ENCODE measurements at places on chromosomes 12 and 14.

- no peak for DNase-seq
Measured at GRCh38 chr14:90839024-90839888, 23.0 kb upstream of the TTC7B start.

DNA sequence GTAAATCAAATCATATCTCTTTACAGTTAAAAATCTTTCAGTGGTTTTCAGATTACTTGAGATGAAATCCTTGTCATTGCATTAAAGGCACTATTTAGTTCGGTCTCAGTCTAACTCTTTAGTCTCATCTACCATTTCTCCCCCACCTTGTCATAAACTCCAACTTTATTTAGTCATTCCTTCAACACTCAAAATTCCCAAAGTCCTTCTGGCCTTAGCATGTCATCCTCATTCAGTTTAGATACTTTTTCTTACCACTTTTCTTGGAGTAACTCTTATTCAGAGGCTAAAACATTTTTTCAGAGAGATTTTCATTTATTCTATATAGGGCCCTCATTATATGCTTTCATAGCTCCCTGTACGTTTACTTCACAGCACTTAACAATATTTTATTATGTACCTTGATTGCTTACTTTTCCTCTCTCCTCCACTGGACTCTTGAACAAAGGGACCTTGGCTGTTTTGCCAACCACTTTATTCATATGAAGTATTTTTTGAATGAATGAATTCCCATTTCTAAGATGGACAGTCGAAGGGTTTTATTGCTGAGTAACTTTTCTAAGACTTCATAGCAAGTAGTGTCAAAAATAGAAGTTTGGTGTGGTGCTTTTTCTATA lies 12.8 kb downstream of the USP15 start:
- DNase-seq: no peak

- DNase-seq: peak; percentile 18
Measured at GRCh38 chr14:64788706-64789105, 84.5 kb downstream of the PLEKHG3 start.

GRCh38 chr12:55931317-55931779 lies 386 bp downstream of the DGKA start:
- no peak for DNase-seq

DNA sequence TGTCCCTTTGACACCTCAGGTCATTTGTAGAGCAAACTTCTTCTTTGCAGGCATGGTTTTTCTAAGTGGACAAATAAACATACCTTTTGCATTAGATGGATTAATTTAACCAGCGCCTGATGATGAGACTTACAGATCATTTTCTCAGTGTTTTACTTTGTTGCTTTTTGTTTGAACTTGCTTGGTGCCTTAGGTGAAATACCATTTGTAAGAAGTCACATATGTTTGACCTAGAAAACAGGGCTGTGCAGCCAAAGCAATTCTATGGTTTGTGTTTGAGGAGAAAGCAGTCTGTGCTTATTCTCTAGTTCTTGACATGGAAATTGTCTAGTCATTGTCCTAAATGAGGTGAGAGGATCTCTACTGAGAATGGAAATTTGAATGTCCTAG lies 111.1 kb downstream of the DIP2B start:
- no peak for DNase-seq

- DNase-seq: no peak
Measured at GRCh38 chr12:40156021-40156764, 50.3 kb upstream of the SLC2A13 start.

- DNase-seq: no peak
Measured at GRCh38 chr12:32534698-32535097, 135.3 kb downstream of the FGD4 start.

DNA sequence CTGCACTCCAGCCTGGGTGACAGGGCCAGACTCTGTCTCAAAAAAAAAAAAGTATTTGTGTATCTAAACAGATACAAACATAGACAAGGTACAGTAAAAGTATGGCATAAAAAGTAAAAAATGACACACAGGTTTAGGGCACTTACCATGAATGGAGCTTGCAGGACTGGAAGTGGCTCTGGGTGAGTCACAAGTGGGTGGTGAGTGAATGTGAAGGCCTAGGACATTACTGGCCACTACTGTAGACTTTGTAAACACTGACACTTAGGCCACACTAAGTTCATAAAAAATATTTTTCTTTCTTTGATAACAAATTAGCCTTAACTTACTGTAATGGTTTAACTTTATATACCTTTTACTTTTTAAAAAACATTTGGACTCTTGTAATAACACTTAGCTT lies 38.0 kb upstream of the EIF5 start:
- no peak for DNase-seq

GRCh38 chr12:10397296-10397695 lies 7.5 kb upstream of the KLRK1 start:
- DNase-seq: no peak

- DNase-seq: no peak
Measured at GRCh38 chr14:68464711-68465110, 328.2 kb downstream of the ZFP36L1 start.

GRCh38 chr12:48775991-48776649 lies 12.8 kb downstream of the ADCY6 start:
- DNase-seq: no peak

DNA sequence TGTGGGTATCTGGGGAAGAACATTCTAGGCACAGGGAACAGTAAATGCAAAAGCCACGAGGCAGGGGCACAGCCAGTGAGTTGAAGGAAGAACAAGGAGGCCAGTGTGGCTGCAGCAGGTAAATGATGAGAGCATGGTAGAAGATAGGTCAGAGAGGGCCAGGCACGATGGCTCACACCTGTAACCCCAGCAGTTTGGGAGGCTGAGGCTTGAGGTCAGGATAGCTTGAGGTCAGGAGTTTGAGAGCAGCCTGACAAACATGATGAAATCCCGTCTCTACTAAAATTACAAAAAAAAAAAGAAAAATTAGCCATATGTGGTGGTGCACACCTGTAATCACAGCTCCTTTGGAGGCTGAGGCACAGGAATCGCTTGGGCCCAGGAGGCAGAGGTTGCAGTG lies 86.7 kb upstream of the ESRRB start:
- DNase-seq: no peak

DNA sequence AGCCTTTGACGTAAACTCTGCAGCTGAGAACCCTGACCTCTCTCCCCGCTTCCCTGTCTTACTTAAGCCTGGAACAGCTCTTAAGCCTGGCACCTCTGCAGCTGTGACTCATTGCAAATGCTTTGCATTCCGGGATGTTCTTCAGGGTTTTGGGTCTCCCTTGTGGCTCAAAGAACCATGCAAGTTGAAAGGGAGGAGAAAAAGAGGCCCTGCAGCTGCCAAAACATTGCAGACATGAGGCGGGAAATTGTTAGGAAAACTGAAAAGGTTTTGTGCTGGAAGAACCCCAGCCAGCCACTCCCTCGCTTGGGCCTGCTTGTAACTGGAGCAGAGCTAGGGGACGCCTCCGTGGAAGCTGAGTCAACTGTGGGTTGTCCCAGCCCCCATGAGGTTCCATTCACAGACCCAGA lies 60.2 kb upstream of the FERMT2 start:
- peak; percentile 96 for DNase-seq

GRCh38 chr12:24491968-24492367 lies 456.9 kb downstream of the BCAT1 start:
- DNase-seq: no peak

DNA sequence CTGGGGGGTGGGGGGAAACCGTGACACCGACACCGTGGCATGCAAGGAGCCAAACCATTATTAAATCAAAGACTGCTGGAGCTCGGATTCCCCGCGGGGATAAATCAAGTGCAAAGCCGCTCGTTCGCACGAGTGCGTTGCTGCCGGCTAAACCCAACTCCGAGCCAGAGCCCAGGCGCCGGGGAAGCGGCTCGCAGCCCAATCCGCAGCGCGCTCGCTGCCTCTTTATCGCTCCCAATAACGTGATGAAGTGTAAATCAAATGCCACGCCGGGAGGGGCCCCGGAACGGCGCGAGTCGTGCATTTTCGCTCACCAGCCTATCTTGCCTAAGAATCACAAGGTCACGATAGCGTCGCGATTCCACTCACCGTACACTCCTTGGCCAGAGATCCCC lies 1.3 kb downstream of the MDGA2 start:
- DNase-seq: no peak

DNA sequence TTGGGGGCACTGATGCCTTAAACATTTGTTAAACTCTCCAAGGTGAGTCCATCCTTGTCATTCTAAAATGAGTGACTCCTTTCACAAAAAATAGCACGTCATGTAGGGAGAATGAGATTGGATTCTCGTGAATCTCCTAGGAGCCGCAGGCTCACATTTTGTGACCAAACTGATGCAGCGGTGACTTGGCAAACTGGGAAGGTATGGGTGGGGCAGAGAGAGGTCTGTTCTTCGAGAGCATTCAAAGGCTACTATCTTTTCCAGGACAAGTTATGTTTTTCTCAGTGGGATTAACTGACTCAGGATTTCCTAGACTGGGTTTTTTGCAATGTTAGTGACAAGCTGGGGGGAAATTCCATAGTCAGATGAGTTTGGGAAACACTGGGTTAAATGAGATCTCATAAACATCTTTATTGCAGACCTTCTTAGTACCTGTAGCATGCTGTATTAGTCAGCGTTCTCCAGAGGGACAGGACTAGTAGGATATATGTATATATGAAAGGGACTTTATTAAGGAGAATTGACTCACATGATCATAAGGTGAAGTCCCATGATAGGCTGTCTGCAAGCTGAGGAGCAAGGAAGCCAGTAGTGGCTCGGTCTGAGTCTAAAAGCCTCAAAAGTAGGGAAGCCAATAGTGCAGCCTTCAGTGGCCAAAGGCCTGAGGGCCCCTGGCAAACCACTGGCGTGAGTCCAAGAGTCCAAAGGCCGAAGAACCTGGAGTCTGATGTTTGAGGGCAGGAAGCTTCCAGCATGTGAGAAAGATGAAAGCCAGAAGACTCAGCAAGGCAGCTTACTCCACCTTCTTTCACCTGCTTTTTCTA lies 61.0 kb downstream of the FOXN4 start:
- no peak for DNase-seq

DNA sequence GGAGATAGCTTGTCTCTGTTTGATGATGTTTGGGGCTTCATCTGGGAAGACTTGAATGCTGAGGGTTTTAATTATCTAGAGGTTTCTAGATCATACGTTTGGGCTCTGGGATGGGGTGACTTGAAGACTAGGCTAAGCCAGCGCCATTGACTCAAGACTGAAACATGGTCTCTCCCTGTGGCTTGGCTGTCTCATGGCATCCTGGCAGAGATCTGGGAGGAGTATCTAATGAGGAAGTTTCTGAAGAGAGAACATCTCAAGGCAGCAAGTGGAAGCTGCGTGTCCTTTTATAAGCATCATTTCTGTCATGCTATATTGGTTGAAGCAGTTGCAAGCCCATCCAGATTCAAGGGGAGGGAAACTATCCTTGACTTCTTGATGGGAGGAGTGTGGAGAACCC lies 104.8 kb downstream of the UNC79 start:
- DNase-seq: no peak

GRCh38 chr12:29212682-29213403 lies 63.8 kb downstream of the FAR2 start:
- DNase-seq: no peak

DNA sequence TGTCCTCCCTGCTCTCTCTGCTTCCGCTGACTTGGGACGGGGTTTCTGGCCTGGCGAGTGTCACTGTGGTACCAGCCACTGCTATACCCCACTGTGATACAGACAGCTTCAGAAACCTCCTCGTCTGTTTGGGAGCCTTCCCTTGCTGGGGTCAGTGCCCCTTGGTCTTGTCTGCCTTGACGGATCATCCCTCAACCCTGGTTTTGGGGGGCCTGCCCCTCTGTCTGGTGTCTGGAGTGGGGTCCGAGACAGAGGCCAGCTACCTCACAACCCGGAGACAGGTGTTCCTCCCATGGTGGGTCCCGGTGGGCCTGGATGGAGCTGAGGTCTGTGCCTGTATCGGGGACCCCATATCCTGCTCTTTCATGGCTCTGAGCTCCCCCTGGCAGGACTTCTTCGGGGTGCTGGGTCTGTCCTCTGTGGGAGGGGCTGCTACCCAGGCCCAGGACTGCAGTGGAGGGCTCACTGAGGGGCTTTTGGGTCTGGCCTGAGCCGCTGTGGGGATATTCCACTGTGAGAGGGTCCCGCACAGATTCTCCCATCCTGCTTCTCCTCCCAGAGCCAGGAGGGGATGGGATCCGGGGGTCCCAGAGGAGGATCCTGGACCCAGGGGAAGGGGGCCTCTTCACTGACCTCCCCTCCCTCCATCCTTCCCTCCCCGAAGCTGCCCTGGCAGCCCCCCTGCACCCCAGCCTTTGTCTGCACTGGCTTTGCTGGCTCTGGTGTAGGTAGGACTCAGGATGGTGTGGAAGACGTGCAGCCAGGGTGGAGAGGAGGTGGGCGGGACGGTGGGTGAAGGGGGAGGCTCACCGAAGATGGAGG lies 365.5 kb downstream of the TMEM121 start:
- DNase-seq: no peak

- DNase-seq: no peak
Measured at GRCh38 chr14:72500234-72500838, 393.6 kb downstream of the DPF3 start.

DNA sequence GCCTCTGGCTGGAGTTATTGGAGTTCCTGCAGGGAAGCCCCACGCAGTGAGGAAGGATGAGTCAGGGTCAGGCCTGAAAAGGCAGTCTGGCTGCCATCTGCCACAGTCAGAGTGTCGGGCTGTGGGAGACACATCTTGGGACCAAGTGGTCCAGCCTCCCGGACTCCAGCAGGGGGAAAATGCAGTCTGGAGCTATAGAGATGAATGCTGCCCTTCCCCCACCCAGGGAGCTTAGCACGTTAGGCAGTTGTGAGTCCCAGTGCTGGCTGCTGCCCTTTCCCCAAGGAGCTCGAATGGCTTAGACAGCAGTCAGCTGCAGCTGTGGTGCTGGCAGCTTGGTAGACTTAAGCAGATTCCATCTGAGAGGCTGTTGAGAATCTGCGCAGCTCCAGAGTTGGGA lies 8.2 kb upstream of the NTS start:
- DNase-seq: no peak

- DNase-seq: no peak
Measured at GRCh38 chr14:99644723-99645544, at the start of gene HHIPL1. HHIPL1 (plus strand) TSS chr14:99645129; CDS start chr14:99645208, 79 bp downstream.

- no peak for DNase-seq
Measured at GRCh38 chr12:94148739-94149118, 352 bp downstream of the PLXNC1 start.

DNA sequence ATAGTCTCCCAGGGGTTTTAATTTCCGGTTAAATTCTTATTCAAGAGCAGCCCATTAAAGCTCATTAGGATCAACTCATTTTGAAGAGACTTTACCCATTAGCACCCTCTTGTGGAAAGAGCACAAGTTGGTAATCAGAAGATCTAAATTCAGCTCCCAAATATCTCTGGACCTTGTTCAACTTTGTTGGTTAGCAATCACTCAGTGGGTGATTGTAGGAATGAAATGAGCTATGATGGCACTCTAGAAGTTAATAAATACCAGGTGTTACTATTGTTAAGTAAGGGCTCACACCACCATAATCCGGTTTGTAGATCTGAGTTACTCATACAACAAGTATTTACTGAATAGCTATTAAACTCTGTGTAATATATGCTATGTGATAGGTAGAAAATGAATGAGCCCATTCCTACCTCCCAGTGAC lies 42.9 kb downstream of the TRIP11 start:
- no peak for DNase-seq

- peak; percentile 36 for DNase-seq
Measured at GRCh38 chr12:69284131-69284530, 44.8 kb downstream of the CPSF6 start.

Measured in brain pericyte (primary cell).